ENCODE measurements at places on chromosomes 13 and 19. TPM values are rescaled to one million over a fixed set of nuclear protein-coding genes. Genes with fewer than 3 reads are reported as not detected.
A peak's percentile ranks its signal among the peaks of the same experiment; 100 is the strongest.

- no peak for ATAC-seq
Observed at GRCh38 chr19:40356681-40357595, 8.4 kb downstream of the PLD3 start.

The CADM4 gene
- total RNA-seq = 13.0 TPM

DNA sequence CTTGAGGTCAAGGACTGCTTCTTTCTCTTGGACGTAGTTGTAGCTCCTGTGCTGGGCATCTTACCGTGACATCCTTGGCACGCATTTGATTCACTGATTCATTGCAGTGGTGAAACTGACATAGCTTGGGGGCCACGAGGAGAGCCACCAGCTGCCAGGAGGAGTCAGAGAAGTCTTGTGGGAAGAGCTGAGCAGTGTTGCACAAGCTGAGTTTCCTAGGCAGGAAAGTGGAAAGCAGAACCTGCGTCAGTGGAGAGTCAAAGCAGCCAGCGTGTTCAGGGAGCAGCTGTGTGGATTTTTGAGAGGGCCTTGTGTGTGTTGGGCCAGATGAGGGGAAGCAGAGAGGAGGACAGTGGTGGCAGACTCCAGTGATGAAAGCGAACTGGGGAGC lies 5.3 kb upstream of the GPR183 start:
- ATAC-seq = no peak

- ATAC-seq = no peak
Observed at GRCh38 chr13:23319883-23320224, 113.6 kb downstream of the SACS start.

- no peak for ATAC-seq
Observed at GRCh38 chr13:76646946-76647345, 239.3 kb downstream of the KCTD12 start.

- no peak for ATAC-seq
Observed at GRCh38 chr13:99217461-99218110, 16.9 kb downstream of the UBAC2 start.

- no peak for ATAC-seq
Observed at GRCh38 chr13:38850868-38851626, 139.6 kb downstream of the STOML3 start.

DNA sequence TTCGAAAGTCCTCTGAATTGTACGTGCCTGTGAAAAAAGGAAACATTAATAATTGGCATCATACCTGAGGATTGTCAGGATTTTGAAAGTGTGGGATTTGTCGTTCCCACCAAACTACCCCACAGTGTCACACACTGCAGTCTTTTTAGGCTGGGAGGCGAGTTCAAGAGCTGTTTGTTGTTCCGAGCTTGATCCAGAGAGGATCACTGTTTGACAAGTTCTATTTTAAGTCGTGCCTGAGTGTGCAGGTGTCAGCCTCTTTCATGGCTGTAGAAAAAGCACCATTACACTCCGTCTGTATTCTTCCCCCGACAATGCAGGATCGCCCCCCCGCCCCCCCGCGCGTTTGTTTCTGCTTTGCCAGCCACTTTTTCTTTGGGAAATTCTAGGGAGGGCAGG lies 635 bp upstream of the NBEA start:
- ATAC-seq = no peak

DNA sequence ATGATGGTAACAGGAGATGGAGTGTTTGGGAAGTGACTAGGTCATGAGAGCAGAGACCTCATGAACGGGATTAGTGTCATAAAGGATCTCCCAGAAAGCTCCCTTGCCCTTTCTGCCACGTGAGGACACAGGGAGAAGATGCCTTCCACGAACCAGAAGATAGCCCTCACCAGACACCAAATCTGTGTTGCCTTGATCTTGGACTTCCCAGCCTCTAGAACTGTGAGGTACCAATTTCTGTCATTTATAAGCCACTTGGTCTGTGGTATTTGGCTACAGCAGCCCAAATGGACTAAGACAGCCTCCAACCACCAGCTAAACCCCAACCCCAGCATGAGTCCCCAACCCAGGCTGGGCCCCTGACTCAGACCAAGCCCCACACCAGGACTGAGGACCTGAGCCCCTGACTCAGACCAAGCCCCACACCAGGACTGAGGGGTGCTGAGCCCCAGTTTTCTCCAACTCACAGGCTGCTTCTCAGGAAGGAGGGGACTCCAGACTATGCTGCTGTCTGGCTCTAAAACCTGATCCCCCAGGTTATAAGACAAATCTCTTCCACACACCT lies 54.1 kb downstream of the PTPRS start:
- ATAC-seq = no peak

The USHBP1 gene
- total RNA-seq = 0.64 TPM

The CGB1 gene
- not detected for total RNA-seq

The GATAD2A gene
- total RNA-seq = 58.9 TPM

The VASP gene
- 48.8 TPM for total RNA-seq

DNA sequence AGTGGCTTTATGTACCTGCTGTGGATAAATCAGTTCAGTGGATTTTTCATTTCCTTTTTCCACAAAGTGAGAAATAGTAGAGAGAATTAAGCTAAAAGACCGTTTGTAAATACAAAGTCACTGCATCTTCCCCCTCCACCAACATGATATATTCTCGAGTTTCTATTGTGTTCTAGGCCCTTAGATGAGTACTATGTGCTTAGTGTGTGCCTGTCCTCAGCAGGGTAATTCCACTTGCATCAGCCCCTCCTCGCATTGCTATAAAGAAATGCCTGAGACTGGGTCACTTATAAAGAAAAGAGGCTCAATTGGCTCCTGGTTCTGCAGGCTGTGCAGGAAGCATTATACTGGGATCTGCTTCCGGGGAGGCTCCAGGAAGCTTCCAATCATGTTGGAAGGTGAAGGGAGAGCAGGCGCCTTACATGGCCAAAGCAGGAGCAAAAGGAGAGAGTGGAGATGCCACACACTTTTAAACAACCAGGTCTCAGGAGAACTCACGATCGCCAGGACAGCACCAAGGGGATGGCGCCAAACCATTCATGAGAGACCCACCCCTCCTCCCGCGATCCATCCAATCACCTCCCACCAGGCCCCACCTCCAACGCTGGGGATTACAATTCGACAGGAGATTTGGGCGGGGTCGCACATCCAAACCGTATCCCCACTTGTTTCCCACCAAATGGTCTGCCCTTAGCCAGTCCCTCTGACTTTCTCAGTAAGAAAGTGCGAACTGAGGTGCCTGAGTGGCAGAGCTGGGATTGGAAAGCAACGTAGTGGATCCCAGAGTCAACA lies 102.3 kb upstream of the ABCC4 start:
- peak; percentile 8 for ATAC-seq

DNA sequence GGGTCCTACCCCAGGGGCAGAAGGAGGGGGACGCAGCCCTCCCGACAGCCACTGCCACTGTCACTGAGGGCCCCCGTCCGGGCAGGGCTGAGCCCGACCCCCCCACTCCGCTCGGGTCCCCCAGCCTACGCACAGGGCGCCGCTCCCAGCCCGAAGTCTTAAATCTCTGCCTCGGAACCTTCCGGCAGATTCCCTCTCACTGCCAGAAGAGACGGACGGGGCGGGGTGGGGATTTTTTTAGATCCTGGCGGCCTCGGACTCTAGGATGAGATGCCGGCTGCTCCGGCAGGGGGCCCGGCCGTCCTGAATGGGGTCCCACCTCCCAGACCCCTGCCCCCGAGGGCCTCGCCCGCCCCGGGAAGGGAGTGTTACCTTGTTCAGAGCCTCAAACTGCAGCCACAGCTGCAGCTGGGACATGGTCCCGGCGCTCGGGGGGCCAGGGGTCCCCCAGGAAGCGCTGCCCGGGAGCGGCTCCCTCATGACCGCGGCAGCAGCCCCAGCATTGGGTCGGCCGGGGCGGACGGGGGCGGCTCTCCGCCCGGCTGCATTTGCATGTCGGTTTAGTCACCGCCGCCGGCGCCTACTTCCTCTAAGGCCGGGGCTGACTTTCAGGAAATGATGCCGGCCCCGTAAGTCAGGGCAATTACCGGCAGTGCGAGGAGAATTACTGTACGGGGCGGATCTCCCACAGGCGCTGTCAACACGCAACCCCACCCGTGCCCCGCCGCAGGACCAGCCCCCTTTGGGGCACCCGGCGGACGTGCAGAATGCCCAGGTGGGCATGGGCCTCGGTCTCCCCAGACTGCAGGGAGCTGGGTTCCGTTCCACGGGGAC lies 28.1 kb downstream of the GPX4 start:
- peak; percentile 66 for ATAC-seq

GRCh38 chr13:105365021-105365550 lies 1170.4 kb downstream of the EFNB2 start:
- no peak for ATAC-seq

The ACER1 gene
- 1.8 TPM for total RNA-seq

GRCh38 chr13:94087100-94087499 lies 392.4 kb downstream of the DCT start:
- no peak for ATAC-seq

The TEKTIP1 gene
- 0.84 TPM for total RNA-seq

The C1QTNF9 gene
- total RNA-seq = not detected

The RPL18A gene
- 2,571 TPM for total RNA-seq

The FCGBP gene
- total RNA-seq = 25.7 TPM

- peak; percentile 8 for ATAC-seq
Observed at GRCh38 chr19:40607311-40608239, 6.4 kb downstream of the LTBP4 start.

DNA sequence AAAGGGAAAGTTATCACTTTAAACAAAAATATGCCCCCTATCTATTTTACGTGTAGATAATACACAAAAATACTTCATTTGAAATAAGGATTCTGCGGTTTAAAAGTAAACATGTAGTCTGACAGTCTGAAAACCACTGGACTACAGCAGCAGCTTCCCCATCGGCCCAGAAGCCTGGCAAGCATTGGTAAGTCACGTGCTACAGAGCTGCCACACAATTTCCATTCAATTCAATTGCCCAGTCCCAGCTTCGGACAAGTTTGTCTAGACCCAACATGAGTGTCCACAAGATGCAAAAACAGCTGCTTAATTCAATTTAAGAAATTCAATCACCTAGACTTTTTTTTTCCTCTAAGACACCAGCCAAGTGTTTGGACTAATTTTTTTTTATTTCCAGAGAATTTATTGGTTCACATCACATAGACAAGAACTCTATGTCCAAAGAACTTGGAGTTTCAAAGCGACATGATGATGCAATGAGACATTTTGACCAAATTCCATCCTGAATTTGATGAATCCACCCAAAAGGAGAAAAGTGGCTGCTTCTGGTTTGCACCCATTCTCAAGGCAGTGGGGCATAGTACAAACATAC lies 458.9 kb downstream of the COG6 start:
- ATAC-seq = no peak

GRCh38 chr19:55080121-55080967 lies 4.7 kb downstream of the EPS8L1 start:
- peak; percentile 77 for ATAC-seq

Data from esophagus mucosa (tissue), 1 donor.